ENCODE measurements at places on chromosomes 5 and 9.
A peak's percentile ranks its signal among the peaks of the same experiment; 100 is the strongest.

DNA sequence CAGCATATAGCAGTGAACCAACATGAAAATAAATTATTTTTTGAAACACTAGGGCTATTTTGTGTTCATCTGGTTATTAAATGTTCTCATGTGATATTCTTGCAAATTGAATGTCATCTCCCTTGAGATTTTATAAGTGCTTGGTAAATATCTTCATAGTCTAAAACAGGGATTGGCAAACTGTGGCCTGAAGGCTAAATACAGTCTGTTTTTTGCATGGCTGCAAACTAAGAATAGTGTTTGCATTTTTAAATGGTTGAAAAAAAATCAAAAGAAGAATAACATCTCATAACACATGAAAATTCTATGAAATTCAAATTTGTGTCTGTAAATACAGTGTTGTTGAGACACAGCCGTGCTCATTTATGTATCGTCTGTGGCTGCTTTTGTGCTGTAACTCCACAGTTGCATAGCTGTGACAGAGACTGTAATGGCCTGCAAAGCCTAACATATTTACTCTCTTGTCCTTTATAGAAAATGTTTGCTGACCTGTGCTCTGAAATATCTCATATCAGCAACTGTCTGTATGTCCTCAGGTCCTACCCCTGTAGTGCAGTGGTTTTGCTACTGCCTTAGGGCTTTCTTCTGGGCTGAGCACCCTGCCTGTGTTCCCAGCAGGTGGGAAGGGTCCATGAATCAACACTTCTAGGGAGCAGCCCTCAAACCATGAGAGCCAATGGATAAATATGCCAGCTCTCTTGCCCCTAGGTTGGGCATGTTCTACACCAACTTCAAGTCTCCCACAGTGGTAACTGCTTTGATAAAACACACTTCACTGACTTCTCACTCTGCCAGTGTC, 41.7 kb upstream of the ARRDC3 start:
- no peak for DNase-seq

DNA sequence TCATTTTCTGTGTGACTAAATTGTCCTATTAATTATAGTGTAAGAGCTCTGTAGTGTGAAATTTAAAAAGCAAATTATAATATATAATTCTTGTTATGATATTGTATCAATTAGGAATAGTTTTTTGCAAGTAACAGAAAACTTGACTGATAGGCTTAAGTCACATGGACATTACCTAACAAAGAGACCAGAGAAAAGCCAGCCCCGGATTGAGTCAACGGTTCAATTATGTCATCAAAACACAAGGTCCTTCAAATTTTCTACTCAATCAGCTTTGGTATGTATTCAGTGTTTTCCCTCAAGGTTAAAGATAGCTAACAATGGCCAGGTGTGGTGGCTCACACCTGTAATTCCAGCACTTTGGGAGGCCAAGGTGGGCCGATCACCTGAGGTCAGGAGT, 126.7 kb upstream of the PTGER4 start:
- DNase-seq = no peak

GRCh38 chr9:116555119-116555518, 132.0 kb upstream of the TRIM32 start:
- DNase-seq = no peak

- no peak for DNase-seq
Observed at GRCh38 chr5:169331292-169331852, 30.4 kb upstream of the SLIT3 start.

DNA sequence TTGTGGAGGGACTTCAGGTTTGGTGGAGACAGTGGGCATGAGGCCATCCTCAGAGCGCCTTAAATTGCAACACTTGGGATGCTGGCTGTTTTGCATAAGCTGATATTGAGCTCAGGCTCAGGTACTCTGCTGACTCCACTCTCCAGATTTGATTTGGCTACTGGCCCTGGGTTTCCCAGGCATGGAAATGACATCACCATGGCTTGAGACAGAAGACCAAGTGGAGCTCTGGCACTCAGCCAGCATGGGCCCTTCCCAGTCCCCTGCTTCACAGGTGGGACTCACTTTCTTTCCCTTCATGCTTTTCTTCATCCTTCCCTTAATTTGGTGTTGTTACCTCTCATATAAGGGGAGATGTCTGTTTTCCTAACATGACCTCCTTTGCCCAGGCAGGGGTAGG, 72.0 kb upstream of the IL12B start:
- DNase-seq = no peak

DNA sequence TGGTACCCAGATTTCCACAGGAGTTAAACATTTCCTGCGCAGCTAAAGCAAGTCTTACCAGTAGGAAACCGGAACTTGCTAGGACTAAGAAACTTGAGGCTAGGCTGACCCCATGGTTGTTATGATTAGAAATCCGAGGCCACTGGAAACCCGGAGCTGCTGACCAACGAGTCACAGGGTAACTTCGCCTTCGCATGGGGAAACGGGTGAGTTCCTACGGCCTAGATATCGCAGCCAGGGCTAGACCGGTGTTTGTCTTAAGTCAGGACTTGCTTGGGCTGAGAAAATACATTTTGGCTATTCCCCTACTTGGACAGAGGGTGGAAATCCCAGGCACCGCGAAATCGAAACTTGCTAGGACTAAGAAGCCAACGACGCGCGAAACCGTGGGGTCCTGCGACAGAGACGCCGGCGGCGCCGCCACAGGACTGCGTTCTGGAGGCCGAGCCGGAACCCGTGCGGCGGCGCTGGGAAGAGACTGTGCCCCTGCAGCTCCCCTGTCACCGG, 1.6 kb upstream of the ANXA2R start:
- DNase-seq = peak; percentile 55

- no peak for DNase-seq
Observed at GRCh38 chr5:64766941-64767340, 1.6 kb downstream of the SREK1IP1 start.

GRCh38 chr9:32782476-32783167, 718 bp upstream of the TMEM215 start:
- DNase-seq = no peak

DNA sequence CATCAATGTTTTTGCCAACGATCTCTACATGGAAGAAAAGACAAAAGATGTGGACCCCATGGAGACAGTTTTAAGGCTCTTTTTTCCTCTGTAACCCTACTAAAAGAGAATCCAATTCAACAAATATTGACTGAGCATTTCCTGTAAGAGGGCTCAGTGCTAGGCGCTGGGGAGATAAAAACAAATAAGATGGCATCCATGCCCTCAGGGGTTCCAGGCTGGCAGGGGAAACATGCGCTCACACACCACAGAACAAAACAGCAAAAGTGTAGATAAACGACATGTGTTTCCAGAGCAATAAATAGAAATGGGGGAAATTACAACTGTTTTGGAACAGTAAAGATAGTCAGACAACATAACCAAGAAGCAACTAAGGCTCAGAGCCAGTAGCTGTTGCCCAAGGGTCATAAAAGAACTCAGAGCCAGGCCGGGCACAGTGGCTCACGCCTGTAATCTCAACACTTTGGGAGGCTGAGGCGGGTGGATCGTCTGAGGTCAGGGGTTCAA, 25.2 kb downstream of the ZNF608 start:
- DNase-seq = no peak

- DNase-seq = no peak
Observed at GRCh38 chr9:16068476-16068875, 515.6 kb downstream of the CCDC171 start.

DNA sequence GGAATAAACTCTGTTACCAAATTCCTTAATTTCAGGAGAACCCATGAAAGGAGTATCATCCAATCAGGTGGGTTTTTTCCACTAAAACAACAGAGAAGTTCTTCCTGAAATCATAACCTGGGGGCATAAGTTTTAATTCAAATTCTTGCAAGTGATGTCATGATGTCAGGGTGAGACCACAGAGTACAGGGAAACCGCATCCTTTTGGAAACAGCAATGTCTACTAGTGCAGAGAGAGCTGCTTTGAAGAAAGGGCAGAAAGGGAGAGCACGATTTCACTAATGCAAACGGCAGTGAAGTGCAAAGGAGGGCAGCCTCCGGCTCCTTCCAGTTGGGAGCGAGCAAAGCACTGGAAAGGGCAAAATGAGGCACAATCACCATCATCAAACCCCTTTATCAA, 20.6 kb upstream of the CMBL start:
- no peak for DNase-seq

DNA sequence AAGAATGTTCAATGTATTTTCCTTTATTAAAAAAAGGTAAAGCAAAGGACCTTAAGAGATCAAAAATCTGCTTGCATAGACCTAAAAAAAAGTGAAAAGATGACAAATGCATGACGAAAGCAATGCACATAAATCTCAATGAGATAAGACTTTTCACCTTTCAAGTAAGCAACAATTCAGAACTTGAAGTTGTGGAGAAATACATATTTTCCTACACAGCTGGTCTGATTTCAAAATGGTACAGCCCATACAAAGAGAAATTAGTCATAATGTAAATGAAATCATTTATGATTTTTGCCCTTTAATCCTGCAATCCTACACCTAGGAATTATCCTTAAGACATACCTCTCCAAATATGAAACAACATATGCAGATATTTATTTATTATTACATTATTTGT, 568.0 kb downstream of the ANXA1 start:
- no peak for DNase-seq

DNA sequence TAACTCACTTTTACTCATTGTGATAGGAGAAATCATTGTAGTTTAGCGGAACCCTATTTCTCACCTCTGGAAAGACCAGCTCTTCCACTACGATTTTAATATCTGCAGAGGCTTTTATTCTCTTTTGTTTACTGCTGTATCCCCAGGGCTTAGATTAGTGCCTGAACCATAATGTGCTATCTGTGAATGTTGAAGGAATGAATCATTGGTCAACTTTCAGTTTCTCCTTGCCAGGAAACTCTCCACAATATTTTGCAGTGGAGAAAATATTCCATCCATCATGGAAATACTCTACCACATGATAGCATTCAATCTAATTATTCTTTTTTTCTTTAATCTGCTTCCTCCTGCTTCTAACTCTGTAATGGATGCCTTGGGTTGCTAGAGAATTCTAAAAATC, 263.5 kb upstream of the PTPRD start:
- DNase-seq = no peak

DNA sequence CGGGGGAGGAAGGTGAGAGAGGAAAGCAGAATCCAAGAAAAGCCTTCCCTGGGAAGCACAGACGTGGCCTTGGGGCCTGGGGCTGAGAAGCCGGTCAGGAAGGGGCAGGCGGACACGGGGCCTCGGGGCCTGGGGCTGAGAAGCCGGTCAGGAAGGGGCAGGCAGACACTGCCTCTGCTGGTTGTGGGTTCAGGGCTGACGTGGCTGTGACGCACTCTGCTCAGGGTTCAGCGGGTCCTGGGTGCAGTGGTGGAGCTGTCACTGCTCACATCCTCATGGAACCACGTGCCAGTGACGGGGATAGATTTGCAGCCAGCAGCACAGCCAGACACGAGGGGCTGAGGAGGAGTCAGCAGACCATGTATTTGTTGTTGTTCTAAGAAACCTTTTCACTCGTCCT, 12.8 kb downstream of the PAEP start:
- no peak for DNase-seq

DNA sequence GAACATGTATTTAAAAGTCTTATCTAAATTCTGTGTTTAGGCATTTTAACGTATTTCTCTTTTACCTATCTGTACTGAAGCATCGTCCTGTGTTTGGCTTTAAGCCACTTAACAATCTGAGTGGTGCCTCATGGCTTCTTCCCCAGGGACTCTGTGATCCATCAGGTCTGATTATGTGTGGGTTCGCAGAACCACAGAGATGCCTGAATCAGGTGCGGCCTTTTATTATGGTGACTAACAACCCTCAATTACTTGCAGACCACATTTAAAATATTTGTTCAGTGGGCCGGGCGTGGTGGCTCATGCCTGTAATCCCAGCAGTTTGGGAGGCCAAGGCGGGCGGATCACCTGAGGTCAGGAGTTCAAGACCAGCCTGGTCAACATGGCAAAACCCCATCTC, 39.6 kb upstream of the SAP30L start:
- no peak for DNase-seq

GRCh38 chr5:150034662-150035061, 34.1 kb downstream of the HMGXB3 start:
- DNase-seq = no peak

DNA sequence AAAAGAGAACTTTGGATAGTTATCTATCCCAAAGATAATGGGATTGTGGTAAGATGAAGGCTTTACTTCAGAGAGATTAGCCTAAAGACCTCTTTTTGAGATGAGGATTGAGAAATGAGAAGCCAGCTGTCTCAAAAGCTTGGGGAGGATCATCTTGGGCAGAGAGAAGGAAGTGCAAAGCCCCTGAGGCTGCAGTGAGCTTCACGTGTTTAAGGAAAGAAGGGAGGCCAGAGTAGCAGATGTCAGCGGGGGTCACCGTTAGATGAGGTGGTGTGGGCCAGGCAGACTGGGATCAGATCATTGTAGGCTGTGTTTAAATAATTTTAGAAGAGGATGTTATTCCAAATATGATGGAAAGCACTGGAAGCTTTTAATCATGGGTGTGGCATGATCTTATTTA, 270.1 kb downstream of the ARHGEF28 start:
- DNase-seq = no peak

- no peak for DNase-seq
Observed at GRCh38 chr5:29131285-29131684, 2062.2 kb upstream of the CDH6 start.

GRCh38 chr5:168347368-168348083, 56.1 kb downstream of the WWC1 start:
- DNase-seq = no peak

- DNase-seq = no peak
Observed at GRCh38 chr5:15807871-15808270, 307.9 kb downstream of the FBXL7 start.

- no peak for DNase-seq
Observed at GRCh38 chr9:138103849-138104206, 226.2 kb downstream of the CACNA1B start.

DNA sequence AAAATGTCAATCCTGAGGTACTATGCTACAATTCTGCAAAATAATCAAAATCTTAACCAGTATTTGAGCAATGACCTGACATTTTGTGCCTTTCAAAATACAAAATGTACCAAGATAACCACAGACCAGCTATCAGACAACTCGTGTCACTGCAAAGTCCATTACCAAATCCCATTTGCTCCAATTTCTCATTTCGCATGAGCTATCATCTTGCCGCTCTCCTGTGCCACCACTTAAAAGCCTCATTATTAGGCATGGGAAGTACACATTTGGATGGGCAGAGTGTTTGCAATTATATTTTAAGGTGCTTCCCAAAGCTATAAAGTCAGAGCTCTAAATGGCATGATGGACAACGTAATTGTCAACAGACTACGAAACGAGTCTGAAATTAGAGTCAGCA, 205.2 kb downstream of the AGTPBP1 start:
- no peak for DNase-seq

DNA sequence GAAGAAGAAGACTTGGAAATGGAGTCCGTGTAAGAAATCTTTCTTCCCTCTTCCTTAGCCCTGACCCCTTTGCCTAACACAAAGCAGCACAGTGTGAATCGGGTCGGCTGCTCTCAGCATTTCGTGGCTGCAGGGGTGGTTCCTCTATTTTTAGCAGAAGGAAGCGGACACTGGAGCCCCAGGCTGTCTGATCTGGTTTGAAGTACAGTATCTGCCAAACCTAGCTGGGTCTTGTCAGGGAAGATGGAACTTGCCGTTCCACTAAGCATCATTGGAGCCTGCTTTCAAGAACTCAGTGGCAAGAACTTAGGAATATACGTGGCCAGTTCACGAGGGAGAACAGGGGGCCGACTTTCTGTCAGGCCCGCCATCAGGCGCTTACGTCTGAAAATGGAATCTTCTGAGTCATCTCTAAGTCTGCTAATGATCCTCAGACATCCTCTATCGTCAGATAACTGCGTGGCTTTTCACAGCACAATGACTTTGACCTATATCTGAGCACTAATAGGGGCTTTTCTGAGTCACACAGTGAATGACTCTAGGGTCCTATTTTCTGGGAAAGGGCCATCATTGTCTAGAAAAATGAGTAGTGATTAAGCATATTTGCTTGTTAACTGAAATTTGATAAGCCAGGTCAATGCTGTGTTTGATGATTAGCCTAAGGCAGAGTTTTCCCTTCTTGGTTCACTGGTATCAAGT, 43.3 kb upstream of the NCS1 start:
- DNase-seq = peak; percentile 54
